Stimulated activated CD4-positive, alpha-beta T cell treated with anti-CD3 and anti-CD28 coated beads, Interleukin-4, amount 100 ng/mL, for 24 hours (primary cell): ENCODE measurements at places on chromosomes 2 and 18.

DNA sequence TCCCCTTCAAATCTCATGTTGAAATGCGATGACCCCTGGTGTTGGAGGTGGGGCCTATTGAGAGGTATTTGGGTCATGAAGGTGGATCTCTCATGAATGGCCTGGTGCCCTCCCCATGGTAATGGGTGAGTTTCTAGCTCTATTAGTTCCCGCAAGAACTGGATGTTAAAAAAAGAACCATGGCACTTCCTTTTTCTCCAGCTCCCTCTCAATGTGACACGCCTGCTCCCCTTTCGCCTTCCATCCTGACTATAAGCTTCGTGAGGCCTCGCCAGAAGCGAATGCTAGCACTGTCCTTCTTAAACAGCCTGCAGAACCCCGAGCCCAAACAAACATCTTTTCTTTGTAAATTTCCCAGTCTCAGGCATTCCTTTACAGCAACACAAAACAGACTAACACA, 303.2 kb upstream of the REV1 start:
- DNase-seq, result no peak

DNA sequence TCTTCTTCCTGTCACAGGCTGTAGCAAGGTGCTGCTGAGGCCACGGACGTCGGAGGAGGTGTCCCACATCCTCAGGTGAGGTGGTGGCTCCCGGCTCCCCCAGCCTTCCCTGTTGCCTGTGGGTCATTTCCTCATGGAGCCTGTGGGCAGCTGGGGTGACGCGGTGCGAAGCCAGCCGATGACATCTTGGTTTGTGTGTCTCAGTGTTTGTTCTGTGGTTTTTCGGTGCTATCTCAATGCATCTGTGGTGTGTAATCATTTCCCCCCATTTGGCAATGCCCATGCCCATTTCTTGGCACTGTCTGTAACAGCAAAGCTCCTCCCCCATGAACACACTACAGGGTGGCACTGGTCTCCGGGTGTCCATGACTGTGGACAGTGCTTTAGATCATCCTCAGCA, 6.6 kb downstream of the D2HGDH start:
- peak; percentile 46 for DNase-seq

GRCh38 chr2:175181104-175181876, at the start of gene ATP5MC3:
Gene ATP5MC3, minus strand, starts transcription at chr2:175181710. Its CDS starts 317 bp downstream, at chr2:175181393.
- DNase-seq, result peak; percentile 94

GRCh38 chr2:105297216-105297615, 32.3 kb downstream of the TGFBRAP1 start:
- no peak for DNase-seq

DNA sequence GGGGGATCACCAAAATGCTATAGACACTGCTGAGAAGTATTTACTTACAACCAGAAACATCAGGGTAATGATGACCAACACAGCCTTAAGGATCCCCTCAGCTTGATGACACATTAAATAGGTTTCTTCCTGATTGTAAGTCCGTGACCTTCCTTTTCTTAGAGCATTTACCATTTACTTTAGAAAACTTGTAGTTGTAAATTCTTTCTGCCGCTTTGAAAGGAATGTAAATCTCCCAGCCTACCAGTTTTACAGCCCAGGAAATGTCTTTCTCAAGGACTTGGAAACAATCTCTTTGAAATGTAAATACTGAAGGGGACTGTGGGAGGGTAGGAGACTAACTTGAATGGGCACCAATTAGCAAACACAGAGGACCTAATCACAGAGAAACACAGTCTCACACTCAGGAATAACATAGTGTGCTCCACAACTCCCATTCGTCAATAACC, 278.6 kb downstream of the DSC3 start:
- no peak for DNase-seq

GRCh38 chr18:11767935-11768334, 78.9 kb downstream of the GNAL start:
- no peak for DNase-seq

DNA sequence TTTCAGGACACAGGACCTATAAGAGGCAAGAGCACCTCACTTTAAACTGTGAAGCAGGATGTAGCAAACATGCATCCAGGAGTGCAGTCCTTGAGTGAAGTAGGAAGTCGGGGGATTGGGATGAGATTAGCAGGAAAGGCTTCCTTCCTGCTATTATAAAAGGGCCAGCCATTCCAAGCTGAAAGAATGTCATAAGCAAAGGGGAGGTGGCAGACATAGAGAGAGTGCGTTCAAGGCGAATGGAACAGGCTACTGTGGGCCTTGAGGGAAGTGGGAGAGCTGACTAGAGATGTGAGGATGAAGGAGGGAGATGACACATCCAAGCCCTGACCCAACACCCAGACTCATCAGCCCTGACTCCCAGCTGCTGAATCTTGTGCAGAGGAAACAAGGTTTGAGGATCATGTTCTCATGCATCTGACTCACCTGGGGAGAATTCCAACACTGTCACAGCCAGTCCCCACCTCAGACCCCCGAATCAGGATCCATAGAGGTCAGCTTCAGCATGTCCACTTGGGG, 63.9 kb downstream of the GYPC start:
- DNase-seq, result no peak

DNA sequence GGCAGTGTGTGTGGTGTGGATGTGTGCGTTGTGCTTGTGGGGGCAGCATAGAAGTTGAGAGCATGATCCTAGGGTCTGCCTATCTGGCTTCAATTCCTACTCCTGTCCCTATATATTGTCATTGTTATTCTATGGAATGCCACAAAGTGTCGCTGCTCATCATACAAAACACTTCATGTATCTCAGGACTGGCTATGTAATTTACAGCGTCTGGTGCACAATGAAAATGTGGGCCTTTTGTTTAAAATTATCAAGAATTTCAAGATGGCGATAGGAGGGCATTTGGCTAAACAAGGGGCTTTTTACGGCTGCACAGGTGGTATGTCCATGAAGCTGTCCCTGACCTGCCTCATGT, 3.4 kb downstream of the SERPINB2 start:
- no peak for DNase-seq

DNA sequence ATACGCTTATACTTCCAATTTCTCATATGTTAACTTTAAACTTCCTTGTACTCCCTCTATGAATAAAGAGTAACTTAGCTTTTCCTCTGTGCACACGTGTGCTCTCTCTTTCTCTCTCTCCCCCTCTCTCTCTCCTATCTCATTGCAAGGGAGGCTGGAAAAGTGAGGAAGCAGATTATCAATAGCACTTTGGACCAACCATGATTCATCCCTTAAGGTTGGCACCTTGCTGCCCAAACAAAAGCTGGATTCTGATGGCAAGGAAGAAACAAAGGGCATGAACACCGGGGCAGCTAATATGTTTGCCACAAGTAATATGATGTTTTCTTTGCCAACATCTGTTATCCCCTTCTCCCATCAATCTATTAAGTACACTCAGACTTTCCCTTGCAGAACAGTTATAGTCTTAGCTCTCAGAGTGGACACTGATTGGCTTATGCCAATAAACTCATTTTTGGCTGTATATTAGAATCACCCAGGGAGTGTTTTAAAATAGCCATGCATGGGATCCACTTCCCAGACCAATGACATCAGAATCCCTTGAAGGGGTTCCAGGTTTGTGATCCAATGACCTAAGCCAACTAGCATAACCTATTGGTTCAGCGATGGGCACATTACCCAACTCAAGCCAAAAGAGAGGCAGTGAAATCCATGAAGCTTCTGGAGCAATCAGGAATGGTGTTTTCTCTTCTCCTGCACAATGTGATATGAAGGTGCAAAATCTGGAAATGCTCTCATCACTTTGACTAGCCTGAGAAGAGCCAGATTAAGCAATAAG, 60.3 kb downstream of the MREG start:
- DNase-seq, result no peak

DNA sequence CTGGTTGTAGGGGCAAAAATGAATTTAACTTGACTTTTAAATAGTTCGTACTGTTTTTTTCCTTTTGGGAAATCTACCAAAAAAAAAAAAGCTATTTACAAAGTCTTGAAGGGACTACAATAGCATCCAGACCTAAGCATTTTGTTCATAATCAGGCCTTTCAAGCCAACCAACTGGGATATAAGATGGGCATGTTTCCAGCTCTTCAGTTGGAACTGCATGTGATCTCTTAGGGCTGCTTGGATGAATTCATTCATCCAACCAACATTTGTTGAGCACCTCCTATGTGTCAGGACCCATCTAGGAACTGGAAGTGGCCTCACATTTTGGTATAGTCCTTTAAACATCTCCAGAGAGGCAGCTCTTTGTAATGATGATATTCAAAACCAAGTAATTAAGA, 98.6 kb downstream of the AAK1 start:
- DNase-seq, result no peak

GRCh38 chr2:17719562-17720371, 33.8 kb downstream of the SMC6 start:
- DNase-seq, result no peak

GRCh38 chr2:219178377-219179175, 501 bp downstream of the RETREG2 start:
- DNase-seq, result peak; percentile 29

- DNase-seq, result no peak
These were observed at the start of gene OSR1 for GRCh38 chr2:19358242-19359020. Gene OSR1, minus strand, starts transcription at chr2:19358623. Its CDS starts 4,818 bp downstream, at chr2:19353805.

- DNase-seq, result no peak
These were observed 64.7 kb downstream of the RAPH1 start for GRCh38 chr2:203470371-203470770.

DNA sequence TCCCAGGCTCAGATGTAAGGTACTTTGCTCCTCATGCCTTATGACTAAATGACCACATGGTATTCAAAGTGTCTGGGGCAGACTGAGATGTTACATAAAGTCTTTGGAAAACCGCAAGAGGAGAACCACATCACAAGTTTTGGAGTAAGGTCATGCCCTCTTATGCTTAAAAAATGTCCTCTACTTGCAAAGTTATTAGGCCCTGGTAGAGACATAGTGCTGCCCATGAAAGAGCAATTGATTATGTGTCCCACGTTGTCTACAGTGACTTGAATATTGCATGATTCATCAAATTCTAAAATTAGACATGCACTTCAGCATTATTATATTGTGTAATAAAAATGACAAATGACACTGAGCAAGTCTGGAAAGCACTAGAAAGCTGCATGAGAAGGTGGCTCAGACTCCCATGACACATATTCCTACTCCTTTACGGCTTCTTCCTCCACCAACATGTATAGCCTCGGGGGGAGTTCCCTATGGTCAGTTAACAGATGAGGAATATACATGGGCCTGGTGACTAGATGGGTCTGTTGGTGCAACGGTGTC, 602.6 kb upstream of the VRK2 start:
- DNase-seq, result no peak

- DNase-seq, result no peak
These were observed 49.6 kb downstream of the HYCC2 start for GRCh38 chr2:201021914-201022313.

DNA sequence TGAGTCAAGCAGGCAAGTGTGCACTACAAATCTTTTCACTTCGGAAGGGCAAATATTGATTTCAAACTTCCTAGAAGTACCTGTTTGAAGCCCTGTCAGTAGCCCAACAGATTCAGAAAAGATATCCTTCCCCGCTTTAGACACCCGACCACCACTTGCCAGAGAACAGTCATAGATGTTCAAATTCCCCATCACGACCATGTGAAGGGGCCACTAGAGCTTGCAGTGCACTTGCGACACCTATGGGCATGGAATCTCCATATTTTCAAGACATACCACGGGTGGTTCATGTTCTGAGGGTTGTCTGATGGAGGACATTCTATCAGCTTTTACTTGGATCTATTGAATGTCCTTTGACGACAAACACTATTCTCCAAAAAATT, 23.8 kb downstream of the GNLY start:
- no peak for DNase-seq

GRCh38 chr2:10303181-10303693, 533 bp downstream of the HPCAL1 start:
- peak; percentile 18 for DNase-seq

GRCh38 chr18:79528846-79529245, 133.1 kb downstream of the NFATC1 start:
- peak; percentile 83 for DNase-seq

DNA sequence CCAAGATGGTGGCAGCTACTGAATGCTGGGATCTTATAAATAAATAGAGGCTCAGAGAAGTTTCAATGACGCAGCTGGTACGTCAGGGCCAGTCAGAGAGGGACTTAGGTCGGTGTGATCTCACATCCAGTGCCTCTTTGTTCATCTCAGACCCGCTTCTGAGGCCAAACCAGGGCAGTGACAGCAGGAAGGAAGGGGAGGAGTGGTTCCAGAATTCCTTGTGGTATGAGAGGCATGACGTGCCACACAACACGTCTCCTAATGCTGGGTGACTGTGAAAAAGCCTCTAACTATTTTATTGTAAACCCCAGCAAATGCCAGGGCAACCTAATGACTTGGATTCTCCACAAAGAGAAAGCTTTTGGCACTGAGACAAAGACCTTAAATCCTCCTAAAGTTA, 423.3 kb downstream of the LPIN1 start:
- DNase-seq, result peak; percentile 18

DNA sequence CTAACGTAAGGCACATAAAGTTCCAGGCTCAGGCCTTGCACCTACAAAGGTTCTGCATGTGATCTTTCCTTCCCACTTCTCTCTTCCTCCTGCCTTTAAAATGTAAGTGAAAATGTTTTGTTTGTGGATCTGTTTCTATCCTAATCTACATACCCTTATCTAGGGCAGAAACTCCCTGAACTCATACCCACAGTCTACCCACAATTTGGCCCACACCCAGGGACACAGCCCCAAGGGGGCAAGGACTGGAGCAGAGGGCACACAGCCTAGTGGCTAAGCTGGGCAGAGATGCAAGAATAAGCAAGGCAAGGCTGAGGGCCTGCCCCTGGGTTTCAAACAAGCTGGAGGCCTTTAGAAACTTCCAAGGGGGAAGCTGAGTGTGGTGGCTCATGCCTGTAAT, 71.0 kb downstream of the HS1BP3 start:
- no peak for DNase-seq

DNA sequence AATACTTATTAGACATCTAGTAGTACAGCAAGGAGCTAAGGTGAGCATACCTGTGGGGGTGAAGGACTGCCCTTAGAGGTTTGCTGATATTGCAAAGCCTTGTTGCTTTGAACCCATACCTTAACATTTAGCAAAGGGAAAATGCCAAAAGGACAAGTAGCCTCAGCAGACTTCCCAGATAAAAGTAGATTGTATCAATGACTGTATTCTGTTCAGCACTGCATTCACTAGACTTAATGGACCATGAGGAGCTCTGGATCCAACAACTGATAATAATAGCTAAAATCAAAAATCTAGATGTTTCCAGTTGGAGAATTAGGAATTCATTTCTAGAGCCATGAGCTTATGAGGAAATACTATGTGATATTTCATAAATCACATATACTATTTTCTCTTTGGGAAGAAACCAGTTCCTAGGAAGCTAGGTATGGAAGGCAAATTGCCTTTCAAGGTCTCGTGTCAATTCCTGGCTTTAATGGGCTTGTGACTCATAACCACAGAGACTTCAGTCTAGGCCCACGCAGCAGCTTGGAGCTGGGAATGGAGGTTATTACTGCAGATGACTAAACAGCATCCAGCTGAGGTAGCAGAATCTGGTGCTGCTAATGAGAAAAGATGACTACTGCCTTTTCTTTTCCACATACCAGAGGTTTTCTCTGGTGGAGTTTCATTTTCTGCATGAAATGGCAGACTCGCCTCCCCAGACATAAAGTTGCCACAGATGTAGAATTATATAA, 191.2 kb upstream of the NABP1 start:
- peak; percentile 5 for DNase-seq
